ENCODE measurements at places on chromosomes 1 and 21.
A peak's percentile ranks its signal among the peaks of the same experiment; 100 is the strongest.

- DNase-seq, result no peak
Measured at GRCh38 chr1:73839922-73840321, 358.1 kb downstream of the LRRIQ3 start.

- DNase-seq, result no peak
Measured at GRCh38 chr1:9900142-9901043, 9.7 kb downstream of the CTNNBIP1 start.

- no peak for DNase-seq
Measured at GRCh38 chr1:41917835-41918449, 780 bp downstream of the HIVEP3 start.

DNA sequence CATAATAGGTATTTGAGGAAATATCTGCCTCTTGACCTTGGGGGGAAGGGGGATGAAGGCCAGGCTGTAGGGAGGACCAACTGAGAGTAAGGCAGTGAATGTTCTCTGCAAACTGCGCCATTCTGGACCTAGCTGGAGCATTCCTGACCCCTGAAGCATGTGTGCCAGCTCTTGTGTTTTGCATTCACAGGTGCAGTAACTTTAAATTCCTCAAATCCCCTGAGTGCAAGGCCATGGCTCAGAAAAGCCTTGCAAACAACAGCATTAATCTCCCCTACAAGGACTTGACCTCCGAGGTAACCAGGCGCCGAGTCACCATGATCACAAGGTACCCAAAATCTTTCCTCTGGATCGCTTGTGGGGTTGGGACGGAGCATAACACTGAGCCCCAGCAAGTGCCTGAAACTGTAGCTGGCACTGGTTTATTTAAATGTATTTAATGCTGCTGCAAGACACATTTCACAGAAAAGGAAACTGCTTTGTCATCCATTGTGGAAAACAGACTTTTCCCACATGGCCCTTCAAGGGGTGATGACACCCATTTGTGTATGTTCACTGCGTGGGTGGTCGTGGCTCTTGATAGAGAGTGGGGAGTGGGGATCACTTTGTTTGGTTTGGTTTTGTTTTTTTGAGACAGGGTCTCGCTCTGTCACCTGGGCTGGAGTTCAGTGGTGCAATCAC, 1.7 kb downstream of the MYOCOS start:
- no peak for DNase-seq

DNA sequence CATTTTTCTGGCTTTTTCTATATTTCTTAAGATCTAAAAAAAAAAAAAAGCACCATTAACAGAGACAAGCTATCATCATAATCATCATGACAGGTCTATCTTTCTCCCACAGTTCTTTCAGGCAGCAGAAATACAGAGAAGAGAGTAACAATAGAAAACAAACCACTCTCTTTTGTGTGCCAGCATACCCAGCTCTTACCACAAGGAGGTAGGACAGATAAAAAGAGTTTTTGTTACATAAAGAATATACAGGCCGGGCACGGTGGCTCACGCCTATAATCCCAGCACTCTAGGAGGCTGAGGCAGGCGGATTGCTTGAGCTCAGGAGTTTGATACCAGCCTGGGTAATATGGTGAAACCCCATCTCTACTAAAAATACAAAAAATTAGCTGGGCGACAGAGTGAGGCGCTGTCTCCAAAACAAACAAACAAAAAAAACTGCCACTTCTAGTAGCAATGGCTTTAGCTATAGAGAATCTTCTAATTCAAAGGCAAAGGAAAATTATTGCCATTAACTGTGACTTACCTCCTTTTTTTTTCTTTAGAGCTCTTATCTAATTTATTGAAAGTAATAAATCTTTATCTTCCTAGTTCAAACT, 39.7 kb downstream of the ANKRD13C start:
- no peak for DNase-seq

- no peak for DNase-seq
Measured at GRCh38 chr1:22224091-22224490, 81.2 kb upstream of the WNT4 start.

GRCh38 chr1:163877016-163877415, 555.3 kb downstream of the NUF2 start:
- no peak for DNase-seq

GRCh38 chr1:155128755-155129473, 1.2 kb downstream of the EFNA1 start:
- DNase-seq, result no peak

DNA sequence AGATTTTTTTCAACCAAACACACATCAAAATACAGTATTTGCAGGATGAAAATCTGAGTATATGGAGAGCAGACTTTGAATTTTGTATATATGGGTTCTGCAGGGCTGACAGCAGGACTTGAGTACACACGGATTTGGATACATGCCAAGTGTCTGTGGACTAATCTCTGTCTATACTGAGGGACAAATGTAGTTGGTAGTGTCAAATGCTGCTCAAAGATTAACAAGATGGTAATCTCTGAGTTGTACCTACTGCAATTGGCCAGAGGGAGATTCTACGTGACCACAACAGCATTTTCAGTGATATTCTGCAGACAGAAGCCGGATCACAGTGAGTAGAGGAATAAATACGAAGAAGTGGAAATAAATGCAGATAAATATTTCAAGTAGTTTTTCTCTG, 43.4 kb downstream of the SHCBP1L start:
- no peak for DNase-seq

DNA sequence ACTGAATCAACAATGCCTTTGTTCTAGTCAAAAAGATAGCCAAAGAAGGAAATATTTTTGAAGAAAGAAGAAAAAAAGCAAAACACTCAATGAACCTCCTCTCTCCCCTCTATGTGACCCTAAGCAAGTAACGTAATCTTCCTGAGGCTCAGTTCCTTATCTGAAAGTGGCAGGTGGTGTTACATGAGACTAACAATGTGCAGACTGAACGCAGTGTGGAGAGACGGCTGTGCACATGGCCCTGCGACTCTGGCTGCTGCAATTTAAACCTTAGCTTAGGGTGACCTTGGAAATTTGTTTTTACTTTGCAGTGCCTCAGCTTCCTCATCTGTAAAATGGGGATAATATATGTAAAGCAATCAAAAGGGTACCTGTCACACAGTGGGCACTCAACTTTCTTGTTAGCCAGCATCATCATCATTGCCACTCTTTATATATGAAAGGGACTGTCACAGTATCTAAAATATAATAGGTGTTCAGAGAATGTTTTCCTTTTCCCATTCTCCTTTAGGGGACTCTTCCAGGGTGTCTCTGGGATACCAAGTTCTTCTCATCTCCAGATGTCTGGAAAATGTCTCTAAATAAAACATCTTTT, 100.1 kb upstream of the JUN start:
- DNase-seq, result no peak

DNA sequence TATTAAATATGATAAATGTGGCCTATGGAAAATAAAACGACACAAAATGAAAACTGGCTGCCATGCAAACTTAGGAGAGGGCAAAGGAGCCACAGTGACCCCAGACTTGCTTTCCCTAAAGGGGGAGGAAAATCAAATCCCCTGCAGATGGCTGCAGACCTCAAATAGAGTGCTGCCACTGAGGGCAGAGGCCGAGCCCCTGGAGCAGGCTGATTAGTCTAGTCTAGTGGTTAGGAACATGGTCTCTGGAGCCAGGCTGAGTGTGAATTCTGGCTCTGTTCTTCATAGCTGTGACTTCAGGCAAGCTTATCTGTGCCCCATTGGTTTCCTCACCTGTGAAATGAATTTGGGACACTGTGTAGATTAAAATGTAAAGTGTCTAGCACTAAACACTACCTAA, 60.8 kb downstream of the ITPKB start:
- no peak for DNase-seq

DNA sequence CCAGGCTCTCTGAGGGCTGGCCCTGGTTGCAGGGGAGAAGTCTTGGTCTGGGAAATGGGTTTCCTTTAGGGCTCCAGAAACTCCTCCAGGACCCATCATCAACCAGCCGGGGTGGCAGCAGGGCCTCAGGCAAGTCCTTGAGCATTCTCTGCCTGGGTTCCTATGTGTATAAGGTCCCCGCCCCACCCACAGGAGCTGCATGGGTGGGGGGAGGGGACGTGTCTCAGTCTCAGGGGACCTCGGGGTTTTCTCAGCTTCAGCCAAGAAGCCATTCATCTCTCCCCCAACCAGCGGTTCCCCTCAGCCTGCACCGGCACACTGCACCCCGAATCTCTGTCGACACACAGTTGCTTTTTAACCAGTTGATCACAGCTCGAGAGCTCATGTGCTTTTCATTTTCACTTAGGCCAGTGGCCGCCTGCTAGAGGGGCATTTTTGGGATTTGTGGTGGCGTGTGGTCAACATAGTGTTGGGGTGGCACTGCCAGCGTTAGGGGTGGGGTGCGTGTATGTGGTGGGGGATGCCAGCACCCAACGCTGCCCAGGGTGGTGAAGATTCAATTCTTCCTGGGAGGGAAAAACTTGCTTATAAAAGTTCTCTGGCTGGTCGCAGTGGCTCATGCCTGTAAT, 6.5 kb downstream of the RUNX3 start:
- no peak for DNase-seq

- no peak for DNase-seq
Measured at GRCh38 chr1:97412166-97412565, 508.7 kb downstream of the DPYD start.

GRCh38 chr1:119254067-119254720, 113.7 kb upstream of the WARS2 start:
- DNase-seq, result no peak

GRCh38 chr1:153903841-153904455, 18.8 kb downstream of the GATAD2B start:
- DNase-seq, result no peak

DNA sequence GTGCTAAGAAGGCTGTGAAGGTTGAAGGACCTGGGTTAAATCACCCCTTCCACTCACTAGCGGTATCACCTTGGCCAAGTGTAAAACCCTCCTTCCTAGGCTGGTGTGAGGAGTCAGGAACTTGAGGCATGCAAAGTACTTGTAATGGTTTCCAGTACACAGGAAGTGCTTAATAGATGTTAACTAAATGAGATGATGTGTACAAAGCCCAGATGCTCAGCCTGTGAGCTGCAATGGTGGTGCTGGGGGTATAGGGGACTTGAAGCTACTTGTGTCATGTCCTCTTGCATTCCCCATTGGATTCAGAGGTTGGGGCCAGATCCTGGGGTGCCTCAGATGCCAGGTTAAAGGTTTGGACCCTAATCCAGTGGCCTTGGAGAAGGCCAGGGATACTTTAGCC, 75.5 kb downstream of the EPHB2 start:
- DNase-seq, result no peak

DNA sequence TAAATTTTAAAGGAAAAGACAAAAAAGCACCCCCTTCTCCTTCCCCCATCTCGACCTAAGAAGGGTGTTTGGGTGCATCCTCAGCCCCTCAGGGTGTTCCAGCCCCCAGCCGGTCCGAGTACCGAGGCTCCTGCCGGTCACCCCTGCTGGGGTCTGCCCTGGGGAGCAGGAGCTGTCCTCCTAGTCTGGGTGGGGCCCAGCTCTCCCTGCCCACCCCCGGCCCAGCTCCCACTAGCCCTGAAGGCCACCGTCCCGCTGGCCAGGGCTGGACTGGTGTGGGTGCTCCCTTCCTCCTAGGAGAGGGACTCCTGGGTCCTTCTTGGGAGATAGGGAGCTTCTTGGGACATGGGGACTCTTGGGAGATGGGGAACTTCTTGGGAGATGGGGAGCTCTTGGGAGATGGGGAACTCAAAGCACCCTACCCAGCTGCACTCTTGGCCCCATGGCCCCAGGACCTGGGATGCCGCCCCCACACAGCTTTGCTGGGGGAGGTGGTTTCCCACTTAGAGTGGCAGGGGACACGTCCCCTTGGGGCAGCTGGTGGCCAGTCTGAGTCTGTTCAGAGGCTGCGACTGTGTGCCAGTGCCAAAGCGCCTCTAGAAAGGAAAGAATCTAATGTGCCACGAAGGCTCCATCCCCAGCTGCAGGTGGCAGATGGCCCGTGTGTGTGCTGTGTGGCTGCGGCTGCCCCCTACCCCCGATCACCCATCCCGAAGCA, 44.5 kb downstream of the MORN1 start:
- DNase-seq, result no peak

DNA sequence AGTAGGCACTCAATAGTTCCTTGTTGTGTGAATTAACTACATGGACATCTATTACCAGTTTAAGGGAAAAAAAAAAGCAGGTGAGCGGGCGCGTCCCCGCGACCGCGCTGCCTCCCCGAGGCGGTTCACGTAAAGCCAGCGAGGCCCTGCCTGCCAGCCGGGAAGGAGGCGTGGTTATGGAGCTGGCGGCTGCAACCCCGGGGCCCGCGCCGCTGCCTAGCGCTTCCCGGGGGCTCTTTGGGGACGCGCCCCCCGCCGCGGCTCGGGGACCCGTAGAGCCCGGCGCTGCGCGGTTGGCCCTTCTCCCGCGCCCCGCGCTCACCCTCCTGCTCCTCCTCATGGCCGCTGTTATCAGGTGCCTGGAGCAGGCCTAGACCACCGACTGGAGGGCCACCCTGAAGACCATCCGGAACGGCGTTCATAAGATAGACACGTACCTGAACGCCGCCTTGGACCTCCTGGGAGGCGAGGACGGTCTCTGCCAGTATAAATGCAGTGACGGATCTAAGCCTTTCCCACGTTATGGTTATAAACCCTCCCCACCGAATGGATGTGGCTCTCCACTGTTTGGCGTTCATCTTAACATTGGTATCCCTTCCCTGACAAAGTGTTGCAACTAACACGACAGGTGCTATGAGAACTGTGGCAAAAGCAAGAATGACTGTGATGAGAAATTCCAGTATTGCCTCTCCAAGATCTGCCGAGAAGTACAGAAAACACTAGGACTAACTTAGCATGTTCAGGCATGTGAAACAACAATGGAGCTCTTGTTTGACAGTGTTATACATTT, 2.6 kb upstream of the CC2D1B start:
- DNase-seq, result peak; percentile 48

DNA sequence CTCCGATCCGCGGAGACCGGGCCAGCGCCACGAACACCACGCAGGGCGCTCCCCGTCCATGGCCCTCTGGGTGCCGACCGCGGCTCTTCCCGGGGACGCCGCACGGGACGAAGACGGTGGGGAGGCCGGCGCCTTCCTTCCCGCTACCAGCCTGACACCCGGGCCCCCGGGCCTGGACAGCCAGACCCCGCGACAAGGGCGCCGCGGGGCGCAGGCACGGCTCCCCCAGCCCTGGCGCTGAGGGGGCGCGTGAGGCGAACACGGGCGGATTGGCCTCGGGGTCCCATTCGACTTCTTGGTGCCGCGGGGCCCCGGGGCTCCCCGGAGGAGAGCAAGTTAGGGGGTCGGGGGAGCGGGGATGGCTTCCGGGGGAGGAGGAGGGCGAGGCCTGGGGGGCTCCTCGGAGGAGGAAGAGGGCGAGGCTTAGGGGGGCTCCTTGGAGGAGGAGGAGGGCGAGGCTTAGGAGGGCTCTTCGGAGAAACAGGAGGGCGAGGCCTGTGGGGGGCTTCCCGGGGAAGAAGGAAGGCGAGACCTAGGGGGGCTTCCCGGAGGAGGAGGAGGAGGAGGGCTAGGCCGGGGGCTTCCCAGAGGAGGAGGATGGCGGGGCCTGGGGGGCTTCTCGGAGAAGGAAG, 537 bp upstream of the KLHL17 start:
- DNase-seq, result no peak

GRCh38 chr1:8251635-8252034, 66.3 kb upstream of the SLC45A1 start:
- no peak for DNase-seq

DNA sequence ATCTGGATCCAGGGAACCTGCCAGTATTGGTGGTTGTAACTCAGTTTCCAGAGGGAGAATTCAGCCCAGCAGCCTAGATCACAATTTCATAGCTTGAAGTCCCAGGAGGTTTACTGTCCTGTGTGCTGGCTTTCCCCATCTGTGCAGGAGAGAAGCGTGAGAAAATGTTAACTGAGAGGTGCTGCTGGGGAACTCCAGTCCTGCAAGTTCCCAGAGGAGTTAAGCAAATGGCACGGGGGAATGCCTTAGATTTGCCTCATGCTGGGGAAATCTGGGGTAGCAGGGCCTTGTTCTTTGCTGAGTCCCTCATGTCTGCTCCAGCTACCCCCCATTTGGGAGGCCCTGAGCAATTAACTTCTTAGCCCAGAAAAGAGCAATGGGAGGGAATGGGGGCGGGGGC, 25.1 kb upstream of the SLAMF6 start:
- DNase-seq, result no peak
